ENCODE measurements at places on chromosomes 16 and 17.

GRCh38 chr17:69486779-69487637 lies 72.5 kb downstream of the MAP2K6 start:
- DNase-seq, result no peak

DNA sequence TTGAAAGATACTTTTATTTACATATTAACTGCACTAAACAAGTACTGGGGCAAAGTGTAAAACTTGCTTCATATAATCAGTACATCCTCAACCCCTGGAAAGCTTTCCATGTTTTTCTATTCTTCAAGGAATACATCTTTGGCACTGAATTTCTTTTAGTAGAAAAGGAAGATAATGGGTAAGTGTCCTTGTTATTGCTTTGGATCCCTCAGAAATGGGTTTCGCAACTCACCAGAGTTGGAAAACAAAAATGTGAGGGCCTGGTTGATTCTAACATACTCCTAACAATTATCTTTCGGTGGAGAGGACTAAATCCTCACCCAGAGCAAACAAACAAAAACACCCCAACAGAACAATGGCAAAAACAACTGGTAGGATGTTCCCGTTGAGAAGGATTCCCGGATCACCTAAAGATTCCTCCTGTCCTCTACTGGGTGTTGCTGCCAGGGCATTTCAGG lies 120.4 kb downstream of the PARN start:
- DNase-seq, result no peak

- no peak for DNase-seq
Observed at GRCh38 chr16:87778476-87778829, 12.7 kb upstream of the KLHDC4 start.

- no peak for DNase-seq
Observed at GRCh38 chr17:64357191-64357981, 33.3 kb downstream of the PECAM1 start.

- DNase-seq, result no peak
Observed at GRCh38 chr17:17682293-17682736, 1.1 kb downstream of the RAI1 start.

DNA sequence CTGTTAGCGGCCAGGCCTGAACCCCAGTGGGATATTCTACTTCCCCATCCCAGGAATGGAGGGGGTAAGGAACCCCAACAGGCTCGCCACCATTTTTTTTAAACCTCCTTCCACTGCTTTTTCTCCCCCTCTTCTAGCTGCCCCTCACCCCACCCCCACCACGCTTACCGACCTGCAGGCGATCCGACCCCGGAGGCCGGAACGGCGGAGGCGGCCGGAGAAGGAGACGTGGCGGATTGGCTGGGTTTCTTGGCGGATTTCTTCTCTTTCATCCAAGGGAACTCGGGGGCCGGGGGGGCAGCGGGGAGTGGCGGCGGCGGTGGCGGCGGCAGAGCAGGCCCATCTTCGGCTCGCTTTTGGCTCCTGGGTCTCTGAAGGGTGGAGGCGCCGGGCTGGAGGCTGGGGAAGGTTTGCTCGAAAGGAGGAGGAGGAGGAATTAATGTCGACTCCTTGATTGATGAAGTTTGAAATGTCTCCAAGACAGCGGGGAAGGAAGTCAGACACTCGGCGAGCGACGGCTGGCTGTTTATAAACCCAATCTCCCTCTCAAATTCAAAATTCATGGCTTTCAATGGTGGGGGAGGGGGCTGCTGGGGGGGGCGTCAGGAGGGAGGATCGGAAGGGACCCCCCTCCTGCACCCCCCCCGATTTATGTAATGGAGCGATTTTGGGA lies 424 bp downstream of the HOXB2 start:
- DNase-seq, result no peak

GRCh38 chr17:77840513-77841165 lies 117.9 kb upstream of the TNRC6C start:
- no peak for DNase-seq

GRCh38 chr16:66524601-66525164 lies 25.2 kb downstream of the TK2 start:
- DNase-seq, result no peak

DNA sequence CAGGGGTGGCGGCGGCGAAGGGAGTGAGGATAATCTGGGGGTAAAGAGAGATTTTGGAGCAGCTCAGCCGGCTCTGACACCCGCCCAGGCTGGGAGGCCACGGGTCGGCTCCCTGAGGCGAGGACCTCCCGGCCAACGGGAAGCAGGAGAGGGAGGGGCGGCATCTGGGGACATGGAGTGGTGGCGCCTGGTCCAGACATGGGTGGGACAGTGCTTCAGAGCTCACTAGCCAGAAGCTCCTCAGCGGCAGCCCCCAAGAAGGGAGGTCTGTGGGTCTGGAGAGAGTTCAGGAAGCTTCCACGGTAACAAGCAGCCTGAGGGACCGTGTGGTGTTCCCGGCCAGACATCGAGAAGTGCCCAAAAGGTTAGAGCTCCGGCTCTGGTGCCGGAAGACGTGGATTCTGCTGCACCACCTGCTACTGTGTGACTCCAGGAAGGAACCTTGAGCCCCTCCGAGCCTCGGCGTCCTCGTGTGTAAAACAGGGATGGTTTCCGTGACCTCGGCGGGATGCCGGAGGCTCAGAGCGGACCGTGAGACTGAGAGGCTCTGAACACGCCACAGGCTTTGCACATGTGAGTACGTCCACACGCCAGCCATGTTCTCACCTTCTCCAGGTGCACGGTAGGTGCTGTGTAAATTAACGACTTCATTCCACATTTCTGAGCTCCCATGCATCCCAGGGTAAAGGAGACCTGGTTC lies 56.9 kb downstream of the TIMM22 start:
- DNase-seq, result no peak
